Kasumi-1 (cell line): ENCODE measurements at places on chromosomes 1 and 21.

- peak; percentile 80 for DNase-seq
Observed at GRCh38 chr1:93528412-93528811, 80.5 kb downstream of the FNBP1L start.

GRCh38 chr1:1121611-1122077 is 5.8 kb upstream of the C1orf159 start:
- DNase-seq: no peak

DNA sequence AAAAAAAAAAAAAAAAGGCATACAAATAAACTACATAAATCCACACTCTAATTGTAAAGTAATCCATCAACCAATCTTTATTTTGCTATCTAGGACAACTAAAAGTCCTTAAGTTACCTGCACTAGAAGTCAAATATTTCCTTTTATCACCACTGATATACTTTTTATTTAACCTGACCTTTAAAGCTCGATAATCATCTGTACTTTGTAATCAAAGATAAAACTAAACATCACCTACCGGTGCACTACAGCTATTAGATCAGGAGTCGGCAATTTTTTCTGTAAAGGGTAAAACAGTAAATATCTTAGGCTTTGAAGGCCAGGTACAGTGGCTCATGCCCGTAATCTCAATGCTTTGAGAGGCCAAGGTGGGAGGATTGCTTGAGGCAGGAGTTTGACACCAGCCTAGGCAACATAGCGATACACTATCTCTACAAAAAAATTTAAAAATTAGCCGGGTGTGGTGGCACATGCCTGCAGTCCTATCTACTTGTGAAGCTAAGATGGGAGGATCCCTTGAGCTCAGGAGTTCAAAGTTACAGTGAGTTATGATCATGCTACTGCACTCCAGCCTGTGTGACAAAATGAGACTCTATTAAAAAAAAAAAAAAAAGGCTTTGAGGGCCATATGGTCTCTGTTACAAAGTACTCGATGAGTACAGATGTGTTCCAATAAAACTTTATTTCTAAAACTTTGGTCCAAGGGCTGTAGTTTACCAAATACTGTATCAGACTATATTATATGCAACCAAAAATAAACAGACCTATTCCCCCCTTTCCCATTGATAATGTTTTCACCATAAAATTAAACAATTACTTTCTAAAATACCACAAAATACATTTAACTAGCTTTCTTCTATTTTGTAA is 47.1 kb downstream of the TESK2 start:
- no peak for DNase-seq

GRCh38 chr1:17732475-17732874 is 22.7 kb upstream of the ACTL8 start:
- DNase-seq: no peak

DNA sequence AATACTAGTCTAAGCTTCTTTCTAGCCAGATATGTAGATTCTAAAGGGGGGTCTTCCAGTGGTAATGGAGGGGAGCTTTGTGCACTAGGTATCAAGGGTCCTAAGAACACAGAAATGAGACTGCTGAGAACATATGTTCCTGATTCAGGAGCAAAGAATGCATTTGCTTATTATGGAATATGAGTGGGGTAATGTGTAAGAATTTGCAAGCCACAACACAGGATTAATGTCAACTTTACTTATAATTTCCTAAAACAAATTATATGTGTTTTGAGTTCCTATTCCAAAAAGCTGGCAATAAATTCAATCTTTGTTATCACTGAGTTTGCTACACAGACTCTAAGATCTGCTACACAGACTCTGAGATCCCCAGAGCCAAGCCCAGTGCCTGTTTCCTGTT is 357.0 kb upstream of the PTBP2 start:
- DNase-seq: no peak
